ENCODE measurements at places on chromosomes 1 and 21.

GRCh38 chr1:220335668-220336067 lies 63.4 kb upstream of the RAB3GAP2 start:
- DNase-seq, result no peak

DNA sequence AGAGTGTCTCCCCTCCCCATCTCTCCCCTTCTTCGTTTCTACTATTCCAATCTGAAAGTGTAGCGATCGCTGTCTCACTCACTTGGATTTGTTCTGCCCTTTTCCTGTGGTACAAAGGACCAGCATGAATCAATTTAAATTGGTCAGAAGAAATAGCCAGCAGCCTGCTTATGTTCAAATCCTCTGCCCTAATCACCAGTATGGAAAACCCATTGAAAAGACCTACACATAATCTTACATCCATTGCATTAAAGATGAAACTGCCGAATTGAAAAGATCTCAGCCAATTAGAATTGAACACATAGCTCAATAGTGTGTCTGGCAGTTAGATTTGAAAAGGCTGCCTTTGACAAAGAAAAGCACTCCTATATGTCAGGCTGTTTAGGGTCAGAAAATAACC lies 122.6 kb downstream of the TNNI3K start:
- DNase-seq, result no peak

DNA sequence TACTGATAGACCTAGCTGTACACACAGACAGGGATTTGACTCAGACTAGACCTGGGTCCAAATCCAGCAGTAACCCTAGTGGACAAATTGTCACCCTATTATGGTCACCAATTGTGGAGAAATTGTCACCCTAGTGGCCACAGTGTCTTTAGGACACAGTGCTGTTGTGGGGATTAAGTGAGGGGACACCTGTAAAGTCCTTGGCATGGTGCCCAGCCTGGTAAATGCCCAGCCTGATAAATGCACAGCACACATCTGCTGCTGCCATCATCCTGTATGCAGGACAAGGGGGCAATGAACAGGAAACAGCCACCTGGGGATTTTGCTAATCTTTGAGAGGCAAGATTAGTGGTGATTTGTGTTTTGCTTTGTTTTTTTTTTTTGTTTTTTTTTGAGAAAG lies 2.3 kb downstream of the TMEM61 start:
- DNase-seq, result no peak

- no peak for DNase-seq
Observed at GRCh38 chr1:183029591-183030000, 6.4 kb downstream of the LAMC1 start.

- DNase-seq, result no peak
Observed at GRCh38 chr1:94350350-94350924, 67.8 kb upstream of the ABCD3 start.

DNA sequence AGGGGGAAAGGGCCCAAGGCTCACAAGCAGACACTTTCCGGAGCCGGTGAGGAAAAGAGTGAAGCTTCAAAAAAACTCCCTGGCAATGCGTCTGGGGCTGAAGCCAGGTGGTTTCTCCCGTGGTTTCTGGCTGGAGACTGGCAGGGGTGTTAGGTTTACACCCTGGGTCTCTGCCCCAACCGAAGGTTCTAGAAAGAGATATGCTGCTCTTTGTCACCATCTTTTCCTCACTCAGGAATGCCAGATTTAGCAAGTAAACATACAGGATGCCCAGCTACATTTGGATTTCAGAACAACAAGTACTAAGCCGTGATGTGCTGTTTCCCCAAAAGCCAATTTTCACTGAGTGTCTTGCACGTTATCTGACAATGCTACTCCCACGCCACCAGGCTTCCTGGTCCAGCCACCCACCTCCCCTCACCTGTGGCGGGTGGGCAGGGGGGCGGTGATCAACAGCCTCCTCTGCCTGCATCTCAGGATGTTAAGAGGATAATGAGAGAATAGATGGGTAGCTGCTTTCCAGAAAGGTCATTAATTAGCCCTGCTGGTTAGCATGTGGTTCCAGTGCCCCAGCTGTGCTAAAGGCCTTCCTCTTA lies 69.6 kb upstream of the OLIG2 start:
- no peak for DNase-seq

DNA sequence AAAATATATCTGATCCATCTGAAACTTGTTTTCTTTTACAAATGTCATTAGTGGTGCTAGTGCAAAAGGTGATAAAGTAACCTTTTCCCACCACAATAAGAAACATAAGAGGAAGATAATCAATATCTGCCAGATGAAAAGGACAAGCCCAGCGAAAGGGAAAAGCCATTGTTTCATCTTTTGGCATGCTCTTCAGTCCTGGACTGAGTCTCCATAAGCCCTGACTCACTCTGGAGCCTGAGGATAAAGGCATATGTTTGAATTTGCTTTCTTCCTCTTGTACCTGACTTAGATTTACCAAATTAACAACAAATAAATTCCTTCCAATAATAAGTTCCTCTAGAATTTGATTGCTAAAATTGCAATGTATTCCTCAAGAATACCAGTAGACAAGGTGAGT lies 13.6 kb downstream of the DNAJC11 start:
- DNase-seq, result no peak

All from stimulated activated CD8-positive, alpha-beta memory T cell treated with anti-CD3 and anti-CD28 coated beads, Interleukin-15, amount 100 ng/mL, for 1 hour (primary cell).